Right ventricle myocardium inferior (tissue), 1 donor: ENCODE measurements at places on chromosomes 13 and 19. TPM values are rescaled to one million over a fixed set of nuclear protein-coding genes. Genes with fewer than 3 reads are reported as not detected.

GRCh38 chr13:33752597-33752996 is 65.4 kb upstream of the RFC3 start:
- no peak for DNase-seq

DNA sequence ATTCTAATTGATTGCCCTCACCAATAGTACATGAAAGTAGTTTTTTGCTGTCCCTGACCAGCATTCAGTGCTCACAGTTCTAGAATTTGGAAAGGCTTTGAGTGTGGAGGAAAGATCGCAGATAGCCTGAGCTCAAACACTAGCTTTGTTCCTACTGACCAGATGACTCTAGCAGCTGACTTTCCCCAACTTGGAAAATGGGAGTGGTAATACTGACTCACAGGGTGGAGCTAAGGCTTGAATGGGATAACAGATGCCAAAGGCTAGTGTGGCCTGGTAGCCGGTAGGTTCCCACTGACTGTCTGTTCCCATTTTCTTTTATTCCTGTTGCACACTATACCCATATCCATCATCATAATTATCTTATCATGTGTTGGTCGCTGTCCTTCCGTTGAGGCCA is 3.7 kb downstream of the ZSCAN22 start:
- no peak for DNase-seq

GRCh38 chr13:68550330-68550729 is 1320.2 kb upstream of the PCDH9 start:
- DNase-seq = no peak

DNA sequence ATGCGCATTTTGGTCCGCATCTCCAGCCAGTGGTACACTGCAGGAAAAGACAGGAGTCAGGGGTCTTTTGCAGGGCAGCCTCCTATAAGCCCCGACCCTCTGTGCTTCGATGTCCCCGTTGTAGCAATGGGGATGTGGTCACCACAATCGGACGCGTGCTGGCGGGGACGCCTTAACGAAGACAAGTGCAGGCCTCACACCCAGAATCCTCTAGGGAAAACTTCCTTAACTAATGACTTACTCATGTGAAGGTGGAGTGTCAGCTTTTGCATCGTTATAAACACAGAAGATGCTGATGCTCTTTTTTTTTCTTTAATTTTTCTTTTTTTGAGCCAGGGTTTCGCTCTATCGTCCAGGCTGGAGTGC is 22.1 kb downstream of the VASP start:
- DNase-seq = no peak

Gene UBE2L5
- not detected for total RNA-seq

Gene SH2D3A
- total RNA-seq = not detected

Gene CYP2A7
- not detected for total RNA-seq

Gene ZNF431
- 13.1 TPM for total RNA-seq
